ENCODE measurements at places on chromosomes 5 and 9.

- DNase-seq: no peak
Measured at GRCh38 chr5:168176251-168176650, 115.2 kb upstream of the WWC1 start.

GRCh38 chr9:16725066-16725465, 145.4 kb downstream of the BNC2 start:
- DNase-seq: no peak

GRCh38 chr5:84816746-84817547, 432.3 kb upstream of the EDIL3 start:
- DNase-seq: no peak

GRCh38 chr5:158305861-158306260, 446.9 kb upstream of the CLINT1 start:
- DNase-seq: no peak

- no peak for DNase-seq
Measured at GRCh38 chr5:41722359-41722950, 147.8 kb downstream of the OXCT1 start.

DNA sequence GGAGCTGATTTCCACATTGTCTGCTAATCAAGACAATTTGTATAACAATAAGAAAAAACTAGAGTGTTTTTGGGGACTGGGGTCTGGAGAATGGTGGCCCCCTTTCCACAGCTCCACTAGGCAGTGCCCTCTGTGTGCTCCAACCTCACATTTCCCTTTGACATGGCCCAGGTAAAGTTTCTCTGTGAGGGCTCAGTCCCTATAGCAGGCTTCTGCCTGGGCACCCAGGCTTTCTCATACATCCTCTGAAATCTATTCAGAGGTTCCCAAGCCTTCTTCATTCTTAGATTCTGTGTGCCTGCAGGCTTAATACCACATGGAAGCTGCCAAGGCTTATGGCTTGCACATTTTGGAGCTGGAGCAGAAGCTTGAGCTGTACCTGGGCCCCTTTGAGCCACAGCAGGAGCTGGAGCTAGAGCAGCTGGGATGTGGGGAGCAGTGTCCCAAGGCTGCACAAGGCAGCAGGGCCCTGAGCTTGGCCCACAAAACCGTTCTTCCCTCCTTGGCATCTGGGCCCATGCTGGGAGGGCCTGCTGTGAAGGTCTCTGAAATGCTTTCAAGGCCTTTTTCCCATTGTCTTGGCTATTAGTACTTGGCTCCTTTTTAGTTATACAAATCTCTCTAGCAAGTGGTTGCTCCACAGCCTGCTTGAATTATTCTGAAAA, 49.1 kb upstream of the VPS13A start:
- no peak for DNase-seq

- no peak for DNase-seq
Measured at GRCh38 chr9:15755660-15756059, 202.8 kb downstream of the CCDC171 start.

DNA sequence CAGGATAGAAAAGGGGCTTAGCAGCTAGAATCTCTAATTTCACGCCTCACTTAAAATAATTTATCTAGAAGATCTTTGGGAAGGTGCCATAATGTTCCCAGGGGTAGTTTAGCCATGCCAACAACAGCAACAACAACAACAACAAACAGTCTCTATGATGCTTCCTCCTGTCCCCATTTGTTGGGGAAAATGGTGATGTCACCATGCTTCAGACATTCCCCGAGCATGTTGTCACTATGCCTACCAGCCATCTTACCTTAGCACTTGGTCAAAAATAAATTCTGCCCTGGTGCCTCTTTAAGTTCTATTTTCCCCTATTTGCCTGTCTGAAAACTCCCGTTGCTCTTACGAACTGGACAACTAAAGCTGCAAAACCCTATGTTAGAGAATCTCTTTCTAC, 76.6 kb downstream of the KCNN2 start:
- DNase-seq: no peak

Measured in HuH-7 (cell line).